ENCODE measurements at places on chromosomes 2 and 18.

DNA sequence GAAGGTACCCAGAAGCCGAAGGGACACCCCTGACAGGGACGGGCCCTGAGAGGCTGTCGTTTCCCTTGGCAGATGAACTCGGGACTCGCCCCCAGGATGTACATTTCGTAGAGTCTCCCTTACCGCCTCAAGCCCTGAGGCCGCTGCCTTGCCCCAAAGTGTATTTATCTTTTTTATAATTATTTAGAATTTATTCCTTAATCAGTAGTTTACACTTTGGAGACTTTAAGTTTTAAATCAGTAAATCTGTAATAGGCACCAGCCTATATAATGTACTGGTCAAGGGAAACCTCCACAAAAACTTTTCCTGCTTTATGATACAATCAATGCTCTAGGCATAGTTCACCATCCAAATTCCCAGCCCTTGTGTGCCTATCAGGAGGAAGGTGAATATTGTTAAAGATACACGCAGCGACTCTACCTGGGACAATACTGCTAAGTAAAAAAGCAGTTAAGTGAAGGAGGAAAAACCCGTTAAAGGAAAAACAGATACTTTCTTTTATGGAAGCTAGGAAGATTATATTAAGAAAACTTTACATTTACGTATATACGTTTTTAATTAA is 848 bp downstream of the VRK2 start:
- DNase-seq, result no peak

GRCh38 chr2:38598200-38598990 is 4.3 kb downstream of the HNRNPLL start:
- no peak for DNase-seq

GRCh38 chr2:171166328-171166983 is 5.8 kb upstream of the TLK1 start:
- no peak for DNase-seq

GRCh38 chr2:211132573-211132972 is 576.2 kb downstream of the CPS1 start:
- no peak for DNase-seq

DNA sequence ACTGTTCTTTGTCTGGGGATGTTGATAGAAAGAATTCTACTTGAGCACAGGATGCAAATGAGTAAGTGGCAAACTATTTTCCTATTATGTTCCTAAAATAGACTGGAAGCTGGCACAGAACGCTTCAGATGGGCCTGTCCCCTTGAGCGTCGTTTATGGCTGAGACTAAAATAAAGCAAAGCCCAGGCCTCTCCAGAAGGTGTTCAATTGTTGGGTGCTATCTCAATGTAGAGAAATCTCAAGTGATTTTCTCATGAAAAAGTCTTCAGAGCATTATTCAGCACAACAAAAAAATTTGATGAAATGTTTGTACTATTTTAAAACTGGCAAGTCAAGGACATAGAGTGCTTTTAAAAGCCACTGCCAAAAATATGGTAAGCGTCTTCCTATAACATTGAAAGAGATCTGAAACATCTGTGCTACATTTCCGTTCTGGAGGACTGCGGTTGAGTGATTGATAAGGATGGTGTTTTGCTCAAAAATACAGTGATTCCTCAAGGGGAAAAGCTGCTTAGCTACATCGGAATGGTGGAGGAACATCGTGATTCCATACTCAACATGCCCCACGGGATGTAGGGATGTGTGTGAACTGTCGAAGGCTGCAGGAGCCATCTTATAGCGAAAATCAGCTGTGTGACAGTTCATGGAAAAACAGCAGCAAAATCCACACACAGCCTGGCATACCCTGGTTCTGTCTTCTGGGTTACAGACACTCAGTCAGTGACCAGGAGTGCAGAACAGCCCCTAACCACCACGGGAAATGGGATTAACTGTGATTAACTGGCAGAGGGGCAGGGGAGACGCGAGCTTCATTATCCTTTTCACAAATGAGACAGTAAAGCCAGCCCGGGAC is 10.4 kb upstream of the LRRFIP1 start:
- DNase-seq, result no peak

GRCh38 chr18:31426871-31427406 is 20.6 kb upstream of the DSG3 start:
- DNase-seq, result no peak

GRCh38 chr2:26118682-26119081 is 54.2 kb upstream of the GAREM2 start:
- DNase-seq, result no peak

- no peak for DNase-seq
Measured at GRCh38 chr2:49369650-49370049, 215.3 kb upstream of the FSHR start.

DNA sequence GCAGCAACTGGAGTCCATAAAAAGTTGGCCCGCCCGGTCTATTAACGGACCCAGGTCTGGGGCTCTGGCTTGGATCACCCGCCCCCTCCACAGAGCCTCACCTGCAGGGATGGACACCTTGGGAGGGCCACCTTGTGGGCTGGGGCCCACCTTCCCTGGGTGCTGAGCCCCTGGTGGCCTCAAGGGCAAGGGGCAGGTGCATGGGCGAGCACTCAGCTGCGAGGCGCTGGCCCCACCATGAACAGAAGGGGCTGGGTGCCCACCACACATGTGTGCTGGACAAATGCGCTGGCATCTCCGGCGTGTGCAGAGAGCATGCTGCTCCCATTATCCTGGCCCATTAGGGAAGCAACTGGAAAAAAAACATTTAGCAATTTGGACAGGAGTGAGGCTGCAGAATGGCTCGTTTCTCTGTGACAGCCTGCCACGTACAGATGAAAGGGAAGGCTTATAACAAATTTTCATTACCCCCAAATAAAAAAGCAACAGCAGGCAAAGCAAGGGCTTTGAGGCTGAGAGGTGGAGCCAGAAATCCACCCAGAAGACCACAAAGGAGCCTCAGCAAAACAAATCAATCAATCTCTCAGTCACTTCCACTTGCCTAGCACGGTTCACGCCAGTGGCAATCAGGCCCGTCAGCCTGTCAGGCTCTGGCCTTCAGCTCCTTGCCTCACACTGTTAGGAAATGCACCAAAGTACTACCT is 253.1 kb upstream of the ZNF521 start:
- no peak for DNase-seq

DNA sequence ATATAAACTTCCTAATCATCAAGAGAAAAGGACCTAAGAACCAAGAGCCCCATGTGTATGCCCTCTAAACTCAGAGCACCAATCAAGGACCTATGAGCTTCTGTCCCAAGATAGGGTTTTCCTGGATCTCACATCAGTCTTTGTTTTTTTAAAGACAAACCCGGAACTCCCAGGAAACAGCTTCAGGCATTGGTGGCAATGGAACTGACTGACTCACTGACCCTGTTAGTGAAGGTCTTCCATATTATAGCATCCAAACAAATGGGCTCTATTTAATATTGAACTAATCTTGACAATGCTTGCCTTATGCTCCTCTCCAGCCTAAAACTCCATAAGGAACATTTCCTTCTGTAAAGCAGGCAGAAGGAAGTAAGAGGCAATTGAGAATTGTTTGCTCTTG is 63.5 kb upstream of the RPE start:
- DNase-seq, result no peak

GRCh38 chr2:115077626-115078025 is 635.2 kb downstream of the DPP10 start:
- DNase-seq, result no peak

DNA sequence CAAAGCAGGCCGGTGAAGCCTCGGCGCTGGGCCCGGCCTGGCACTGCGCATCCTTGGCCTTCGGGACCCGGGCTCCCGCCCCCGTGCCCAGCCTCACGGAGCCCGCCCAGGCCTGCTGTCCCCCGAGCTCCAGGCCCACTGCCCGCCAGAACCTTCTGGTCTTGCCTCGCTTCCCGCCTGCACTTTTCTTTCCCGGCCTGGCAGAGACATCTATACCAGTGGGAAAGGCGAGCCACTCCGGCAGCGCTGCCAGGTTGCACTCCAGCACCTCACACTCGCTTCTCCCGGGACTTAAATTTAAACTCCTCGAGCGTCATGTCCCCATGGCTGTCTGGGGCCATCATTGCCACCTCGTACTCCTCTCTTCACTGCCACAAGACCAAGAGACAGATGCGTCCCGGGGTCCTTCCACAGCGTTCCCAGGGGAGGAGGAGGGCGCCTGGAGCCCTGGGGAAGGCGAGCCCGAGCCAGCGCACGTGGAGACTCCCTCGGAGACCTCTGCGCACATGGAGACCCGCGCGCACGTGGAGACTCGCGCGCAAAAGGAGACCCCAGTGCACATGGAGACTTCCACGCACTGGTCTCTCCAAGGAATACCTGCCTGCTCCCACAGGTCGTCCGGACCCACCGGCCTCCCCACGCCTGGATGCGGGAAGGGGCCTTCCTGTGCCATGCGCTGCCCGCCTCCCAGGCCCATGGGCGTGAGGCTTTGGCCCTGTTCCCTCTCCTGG is 253.1 kb upstream of the SALL3 start:
- DNase-seq, result no peak

DNA sequence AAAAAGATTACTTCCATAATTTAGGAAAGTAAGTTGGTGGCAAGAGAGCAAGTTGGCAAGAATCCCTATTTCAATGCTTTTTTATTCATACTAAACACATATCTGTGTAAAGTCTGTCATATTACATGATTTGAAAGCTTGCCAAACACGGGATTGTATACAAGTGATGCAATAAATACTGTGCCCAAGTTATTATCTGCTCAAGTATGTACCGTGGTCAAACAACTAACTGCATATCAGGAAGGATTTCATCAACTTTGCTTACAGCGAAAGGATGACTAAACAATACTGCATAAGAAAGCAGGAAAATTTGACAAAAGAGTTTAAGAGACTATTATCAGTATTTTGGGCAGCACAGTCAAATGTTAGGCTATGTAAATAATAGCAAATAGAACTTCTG is 69.6 kb upstream of the SCN1A start:
- no peak for DNase-seq

DNA sequence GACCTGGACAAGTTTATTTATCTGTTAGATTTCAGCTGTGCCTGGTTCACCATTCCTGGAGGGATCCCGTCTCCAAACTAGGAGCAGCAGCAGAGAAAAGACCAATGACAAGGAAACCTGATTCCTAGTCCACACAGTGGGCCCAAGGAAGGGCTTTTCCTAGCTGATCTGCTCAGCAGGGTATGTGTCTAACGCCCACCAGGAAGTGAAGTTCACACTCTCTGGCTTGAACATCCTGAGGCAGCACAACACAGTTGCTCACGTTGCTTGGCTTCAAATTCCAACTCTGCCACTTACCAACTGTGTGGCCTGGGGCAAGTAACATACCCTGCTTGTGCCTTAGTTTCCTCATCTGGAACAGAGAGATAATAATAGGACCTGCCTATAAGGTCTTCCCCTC is 42.9 kb downstream of the XDH start:
- no peak for DNase-seq

DNA sequence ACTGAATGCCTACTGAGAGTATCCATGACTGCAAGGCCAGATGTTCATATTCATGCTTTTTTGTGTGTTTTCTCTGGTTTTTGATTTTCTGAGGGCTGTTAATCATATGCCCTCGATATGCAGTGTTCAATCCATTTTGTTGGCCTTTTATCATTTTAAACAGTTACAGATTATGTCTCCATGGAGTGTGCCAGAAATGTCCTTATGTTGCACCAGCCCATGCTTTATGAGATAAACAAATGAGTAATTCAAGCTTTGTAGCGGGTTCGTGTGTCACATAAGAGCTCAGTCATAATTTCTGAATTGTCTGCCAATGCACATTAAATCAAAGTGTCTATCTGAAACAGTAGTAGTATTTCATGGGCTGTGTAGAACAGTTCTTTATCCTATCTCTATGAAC is 583.0 kb downstream of the THSD7B start:
- no peak for DNase-seq

GRCh38 chr18:8562070-8562469 is 47.2 kb upstream of the RAB12 start:
- no peak for DNase-seq

- DNase-seq, result no peak
Measured at GRCh38 chr2:237863689-237864443, 4.4 kb downstream of the RAMP1 start.

GRCh38 chr2:217064234-217065011 is 204.6 kb upstream of the TNP1 start:
- DNase-seq, result no peak

DNA sequence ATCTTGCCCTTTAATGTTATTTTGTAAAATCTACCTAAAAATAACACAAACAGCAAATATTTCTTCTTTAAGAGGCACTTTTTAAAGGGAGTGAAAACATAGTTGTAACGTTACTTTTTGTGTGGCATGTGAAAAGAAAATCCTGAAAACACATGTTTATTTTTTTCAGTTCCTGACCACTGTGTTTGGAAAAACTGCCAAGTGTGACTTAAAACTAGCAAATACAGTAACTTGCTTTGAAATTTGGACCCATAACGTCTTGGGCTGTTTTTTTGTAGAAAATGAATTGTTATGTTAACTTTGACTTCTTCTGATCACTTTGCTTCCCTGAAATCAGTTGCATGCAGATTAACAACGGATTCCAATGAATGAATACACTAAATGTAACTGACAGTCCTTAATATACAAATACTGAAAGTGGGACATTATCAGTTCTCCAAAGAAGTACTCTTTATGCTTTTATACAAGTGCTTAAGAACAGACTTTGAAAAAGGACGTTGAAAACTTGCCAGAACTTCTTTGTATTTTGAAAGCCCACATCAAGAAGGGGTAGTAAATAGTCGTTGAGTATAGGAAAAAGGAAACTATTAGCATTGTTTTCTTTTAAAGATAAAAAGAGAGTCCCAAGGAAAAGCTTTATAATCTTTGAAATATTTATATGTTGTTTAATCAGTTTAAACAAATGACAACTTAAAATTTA is 96.1 kb upstream of the ZEB2 start:
- DNase-seq, result no peak

DNA sequence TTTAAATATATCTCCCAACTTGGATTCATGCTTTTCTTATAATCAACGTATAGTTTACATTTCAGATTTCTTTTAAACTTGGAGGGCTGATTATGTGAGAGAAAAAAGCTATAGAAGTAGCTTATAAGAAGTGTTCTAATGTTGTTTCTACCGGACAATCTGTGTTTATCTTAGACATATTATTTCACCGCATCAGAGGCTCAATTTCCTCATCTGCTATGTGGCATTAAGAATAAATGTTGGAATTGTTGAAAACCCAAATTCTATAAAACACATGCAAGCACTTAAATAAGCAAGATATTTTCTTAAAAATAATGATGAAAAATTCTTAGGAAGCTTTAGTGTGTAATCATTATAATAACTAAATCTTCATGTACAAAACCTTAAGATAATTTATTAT is 407.9 kb downstream of the HRH4 start:
- no peak for DNase-seq

GRCh38 chr2:182541268-182541667 is 114.4 kb upstream of the PDE1A start:
- DNase-seq, result no peak

- DNase-seq, result no peak
Measured at GRCh38 chr2:218401890-218402289, 2.2 kb downstream of the CTDSP1 start.

- no peak for DNase-seq
Measured at GRCh38 chr18:8416212-8417019, 192.8 kb upstream of the RAB12 start.

DNA sequence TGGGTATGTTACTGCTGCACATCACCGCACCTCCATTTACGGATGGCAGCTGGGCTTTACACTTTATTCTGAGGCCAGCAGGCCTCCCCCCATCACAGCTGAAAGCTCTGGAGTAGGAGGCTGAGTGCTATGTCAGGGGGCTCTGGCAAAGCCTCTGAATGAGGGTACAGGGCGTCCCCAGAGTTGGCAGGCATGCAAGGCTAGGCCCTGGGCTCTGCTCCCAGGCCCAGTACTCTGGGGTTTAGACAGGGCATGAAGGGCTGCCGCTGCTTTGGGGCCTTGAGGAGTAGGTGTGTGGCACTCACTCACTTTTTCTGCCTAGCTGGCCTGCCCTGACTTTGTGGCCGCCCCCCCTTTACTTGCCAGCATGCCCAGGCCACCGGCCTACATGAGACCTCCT is 90.8 kb downstream of the WDSUB1 start:
- DNase-seq, result no peak

Measured in dorsolateral prefrontal cortex (tissue), 122 donors.